Right lung (tissue), 10 donors: ENCODE measurements at places on chromosomes 3 and 15. TPM values are rescaled to one million over a fixed set of nuclear protein-coding genes. Genes with fewer than 3 reads are reported as not detected.

DNA sequence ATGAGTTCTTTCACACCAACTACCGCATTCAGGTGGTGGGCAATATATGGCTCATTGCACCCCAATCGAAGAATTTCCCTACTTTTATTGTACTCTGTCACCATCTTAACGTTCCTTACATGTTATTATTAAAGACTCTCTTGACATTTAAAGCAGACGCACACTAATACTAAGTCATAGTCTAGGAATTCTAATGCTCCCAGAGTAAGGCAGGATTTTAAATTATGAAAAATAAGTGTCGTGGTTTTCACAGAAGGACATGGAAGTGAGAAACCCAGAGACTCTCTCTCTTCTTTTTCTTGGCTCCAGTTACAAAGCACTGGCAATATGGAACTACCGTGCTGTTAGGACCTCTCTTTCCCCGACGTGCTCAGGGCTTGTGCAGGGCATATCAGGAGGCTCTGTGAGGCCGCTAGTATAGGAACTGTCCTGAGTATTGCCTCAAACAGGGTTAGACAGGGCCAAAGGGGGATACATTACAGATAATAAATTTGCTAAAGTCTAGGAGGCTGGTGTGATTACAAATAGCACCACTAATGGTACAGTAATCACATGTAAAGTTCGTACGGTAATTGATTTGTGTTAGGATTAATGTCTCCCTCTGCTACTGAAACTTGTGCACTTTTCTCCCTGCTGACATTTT is 590.8 kb downstream of the FOXP1 start:
- no peak for DNase-seq

DNA sequence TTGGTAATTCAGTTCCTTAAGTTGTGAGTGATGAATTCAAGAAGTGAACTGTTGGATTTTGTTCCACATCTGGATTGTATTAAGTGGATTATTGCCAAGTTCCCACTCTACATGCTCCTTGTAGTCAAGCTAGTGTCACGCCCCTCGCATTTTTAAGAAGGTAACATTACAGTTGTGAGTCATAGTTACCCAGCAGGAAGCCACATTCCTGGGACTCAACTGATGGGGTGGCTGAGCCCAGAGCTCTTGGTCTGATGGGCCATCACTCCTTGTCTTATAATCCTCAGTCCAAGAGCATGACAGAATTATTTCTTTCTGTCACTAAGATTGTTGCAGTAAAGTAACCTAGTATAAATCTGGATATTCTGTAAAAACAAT is 102.7 kb downstream of the PTPRG start:
- DNase-seq, result no peak

DNA sequence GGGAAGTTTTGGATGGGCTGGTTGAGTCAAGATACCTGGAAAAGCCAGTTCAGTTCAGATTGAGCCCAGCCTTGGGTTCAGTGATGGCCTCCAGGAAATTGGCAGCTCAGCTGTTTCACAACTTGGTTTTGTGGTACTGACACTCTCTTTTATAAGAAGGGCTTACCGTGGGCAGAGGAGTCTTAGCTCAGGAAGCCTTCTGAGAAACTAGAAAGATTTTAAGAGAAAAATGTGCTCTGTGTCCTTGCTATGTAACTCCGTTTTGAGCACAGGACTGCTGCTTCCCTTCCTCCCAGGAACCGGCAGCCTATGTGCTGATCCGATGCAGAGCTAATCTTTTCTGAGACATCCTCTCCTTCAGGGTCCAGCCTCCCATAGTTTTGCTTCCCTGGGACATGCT is 46.6 kb upstream of the RASGRP1 start:
- no peak for DNase-seq

DNA sequence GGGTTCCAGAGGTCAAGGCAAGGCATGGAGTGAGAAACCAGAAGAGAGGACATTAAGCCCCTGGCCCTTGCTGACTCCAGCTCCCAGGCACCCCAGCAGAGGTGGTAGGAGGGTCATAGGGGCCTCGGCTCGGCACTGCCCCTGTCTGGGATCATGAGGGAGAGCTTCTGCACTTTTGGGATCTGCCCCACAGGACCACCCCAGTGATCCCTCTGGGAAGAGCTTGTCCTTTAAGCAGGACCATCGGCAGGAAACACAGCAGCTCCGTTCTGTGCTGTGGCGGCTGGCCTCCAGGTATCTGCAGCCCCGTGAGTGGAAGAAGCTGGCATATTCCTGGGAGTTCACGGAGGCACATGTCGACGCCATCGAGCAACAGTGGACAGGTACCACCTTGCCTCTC is 35.5 kb downstream of the ANKDD1A start:
- DNase-seq, result no peak

DNA sequence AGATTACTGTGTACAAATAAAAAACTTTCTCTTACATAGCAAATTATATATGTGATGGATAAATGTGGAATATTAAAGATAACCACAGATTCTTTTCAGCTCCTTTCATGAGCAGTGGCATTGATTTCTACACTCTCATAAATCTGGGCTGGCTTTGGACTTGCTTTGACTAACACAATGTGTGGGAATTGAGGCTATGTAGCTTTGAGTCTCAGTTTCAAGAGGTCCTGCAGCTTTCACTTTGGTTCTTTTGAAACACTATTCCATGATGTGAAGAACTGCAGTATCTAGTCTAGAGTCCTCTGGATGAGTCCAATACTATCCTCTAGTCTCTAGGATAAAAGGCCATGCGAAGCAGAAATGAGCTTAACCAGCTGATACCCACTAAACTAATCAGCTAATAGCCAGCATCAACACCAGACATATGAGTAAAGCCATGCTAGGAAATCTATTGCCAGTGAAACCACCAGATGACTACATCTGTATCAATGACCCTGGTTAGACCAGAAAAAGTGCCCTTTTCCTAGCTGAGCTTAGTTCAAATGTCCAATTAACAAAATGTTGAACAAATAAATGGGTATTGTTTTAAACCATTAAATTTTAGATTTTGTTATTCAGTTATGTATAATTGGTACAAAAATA is 274.9 kb upstream of the ZPLD1 start:
- DNase-seq, result no peak

GRCh38 chr3:143326983-143327778 is 207.6 kb downstream of the CHST2 start:
- no peak for DNase-seq

Gene KIF23
- polyA plus RNA-seq, result 70.2 TPM

Gene TMEM212
- polyA plus RNA-seq, result 4.7 TPM

Gene LRRC2
- polyA plus RNA-seq, result 0.39 TPM

Gene CNTN4
- 12.3 TPM for polyA plus RNA-seq

Gene CPNE9
- polyA plus RNA-seq, result 0.21 TPM
